Left renal pelvis (tissue), 4 donors: ENCODE measurements at places on chromosomes 2 and 18.

GRCh38 chr2:115573756-115574155, 1131.3 kb downstream of the DPP10 start:
- DNase-seq = no peak

DNA sequence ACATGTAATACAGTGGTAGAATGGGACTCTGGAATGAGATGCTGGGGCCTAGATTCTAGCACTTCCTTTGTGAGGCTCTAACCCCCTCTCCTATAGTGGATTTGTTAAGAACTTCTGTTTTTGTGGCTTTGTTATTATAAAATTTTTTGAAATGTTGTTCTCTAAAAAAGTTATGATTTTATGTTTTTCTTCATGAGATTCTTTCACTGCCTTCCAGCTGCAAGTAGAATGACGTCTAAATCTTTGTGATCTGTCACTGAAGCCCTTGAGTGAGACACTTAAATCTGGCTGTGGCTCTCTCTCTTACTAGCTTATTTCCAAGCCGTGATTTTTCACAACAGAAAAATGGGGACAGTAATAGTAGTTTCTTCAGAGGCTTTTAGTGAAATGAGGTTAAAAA, 1.6 kb downstream of the CASP8 start:
- no peak for DNase-seq

GRCh38 chr2:38148501-38148900, 72.5 kb upstream of the CYP1B1 start:
- no peak for DNase-seq

DNA sequence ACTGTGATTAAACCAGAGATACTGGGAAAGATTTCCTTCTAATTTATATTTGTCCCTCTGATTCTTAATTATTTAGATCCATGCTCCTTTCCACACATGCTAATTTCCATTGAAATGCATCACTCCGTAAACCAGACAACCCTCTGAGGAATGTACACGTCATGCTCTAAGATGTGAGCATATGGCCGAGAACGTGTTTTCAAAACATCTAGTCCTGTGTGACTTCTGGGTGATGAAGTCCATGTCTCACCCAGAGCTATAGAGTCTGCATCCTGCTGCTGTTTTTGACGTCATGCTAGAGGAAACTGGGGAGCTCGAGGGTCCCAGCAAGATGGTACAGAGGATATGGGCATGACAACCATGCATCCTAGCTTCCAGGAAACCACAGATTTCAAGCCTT, 53.6 kb downstream of the CAPN13 start:
- DNase-seq = no peak

DNA sequence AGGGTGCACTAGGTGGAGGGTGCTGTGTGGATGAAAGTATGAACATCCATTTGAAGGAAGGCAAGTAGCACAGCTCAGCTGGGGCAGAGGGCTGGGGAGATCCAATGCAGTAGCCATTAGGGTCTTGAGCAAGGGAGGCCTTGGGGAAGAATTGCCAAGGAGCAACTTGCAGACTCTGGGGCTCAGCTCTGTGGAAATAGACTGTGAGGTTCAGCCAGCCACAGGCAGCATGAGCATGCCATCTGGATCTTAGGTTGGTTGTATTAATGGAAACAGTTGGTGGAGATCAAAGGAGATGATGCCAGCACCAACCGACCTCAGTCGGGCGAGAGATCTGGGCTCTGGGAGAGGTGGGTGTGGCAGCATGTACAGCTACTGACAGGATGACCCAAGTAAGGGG, 5.6 kb downstream of the ZAP70 start:
- no peak for DNase-seq

- no peak for DNase-seq
Measured at GRCh38 chr2:100884145-100884621, 64.2 kb downstream of the NPAS2 start.

DNA sequence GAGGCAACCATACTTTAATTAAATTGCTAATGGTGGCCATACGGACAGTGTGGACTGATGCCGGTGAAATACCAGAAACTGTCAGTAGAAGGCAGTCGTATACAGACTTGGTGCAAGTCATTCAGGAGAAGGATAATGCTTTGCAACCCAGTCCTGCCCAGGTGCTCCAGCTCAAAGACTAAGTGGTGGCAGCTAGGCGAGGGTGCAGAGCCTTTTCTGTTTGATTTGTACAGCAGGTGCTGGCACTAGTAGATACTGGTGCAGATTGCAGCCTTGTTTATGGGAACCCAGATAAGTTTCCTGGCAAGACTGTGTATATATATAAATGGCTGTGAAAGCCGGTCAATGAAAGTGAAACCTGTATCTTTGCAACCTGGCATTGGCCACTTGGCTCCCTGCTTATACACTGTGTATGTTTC, 208.3 kb upstream of the SYT4 start:
- no peak for DNase-seq

- DNase-seq = no peak
Measured at GRCh38 chr2:116696903-116697302, 1117.6 kb upstream of the DDX18 start.

DNA sequence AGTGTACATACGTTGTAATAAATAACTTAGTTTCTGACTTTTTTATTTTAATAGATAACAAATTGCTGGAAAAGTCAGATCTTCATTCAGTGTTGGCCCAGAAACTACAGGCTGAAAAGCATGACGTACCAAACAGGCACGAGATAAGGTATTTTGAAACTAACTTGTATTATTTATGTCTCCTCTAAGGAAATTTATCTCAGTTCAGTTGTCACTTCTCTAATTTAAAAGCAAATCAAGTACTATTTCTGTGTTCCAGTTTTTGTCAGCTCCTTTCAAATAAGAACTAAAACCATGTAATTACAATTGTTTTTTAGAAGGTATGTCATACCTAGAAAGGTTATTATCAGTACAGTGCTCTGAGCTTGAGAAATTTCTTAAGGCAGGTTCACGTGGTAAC, 4.6 kb downstream of the ATG16L1 start:
- DNase-seq = no peak

DNA sequence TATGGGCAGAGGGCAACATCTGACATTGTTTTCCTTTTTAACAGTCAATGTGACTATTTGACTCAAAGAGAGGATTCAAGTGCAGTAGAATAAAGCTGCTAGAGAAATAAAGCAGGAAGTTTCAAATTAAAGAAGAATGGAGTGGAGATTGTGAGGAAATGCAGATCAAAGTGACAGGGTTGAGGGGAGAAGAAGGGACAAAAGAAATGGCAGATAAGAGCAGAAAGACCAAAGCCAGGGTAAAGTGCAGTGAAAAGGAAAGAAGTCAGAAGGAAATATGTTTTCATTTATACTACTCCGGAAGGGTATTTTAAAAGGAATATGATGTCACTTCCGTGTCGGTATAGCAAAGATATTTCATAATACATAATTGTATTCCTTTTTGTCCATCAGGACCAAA, 297.5 kb upstream of the CRIM1 start:
- DNase-seq = no peak

GRCh38 chr2:236366397-236366796, 102.2 kb upstream of the ASB18 start:
- no peak for DNase-seq

DNA sequence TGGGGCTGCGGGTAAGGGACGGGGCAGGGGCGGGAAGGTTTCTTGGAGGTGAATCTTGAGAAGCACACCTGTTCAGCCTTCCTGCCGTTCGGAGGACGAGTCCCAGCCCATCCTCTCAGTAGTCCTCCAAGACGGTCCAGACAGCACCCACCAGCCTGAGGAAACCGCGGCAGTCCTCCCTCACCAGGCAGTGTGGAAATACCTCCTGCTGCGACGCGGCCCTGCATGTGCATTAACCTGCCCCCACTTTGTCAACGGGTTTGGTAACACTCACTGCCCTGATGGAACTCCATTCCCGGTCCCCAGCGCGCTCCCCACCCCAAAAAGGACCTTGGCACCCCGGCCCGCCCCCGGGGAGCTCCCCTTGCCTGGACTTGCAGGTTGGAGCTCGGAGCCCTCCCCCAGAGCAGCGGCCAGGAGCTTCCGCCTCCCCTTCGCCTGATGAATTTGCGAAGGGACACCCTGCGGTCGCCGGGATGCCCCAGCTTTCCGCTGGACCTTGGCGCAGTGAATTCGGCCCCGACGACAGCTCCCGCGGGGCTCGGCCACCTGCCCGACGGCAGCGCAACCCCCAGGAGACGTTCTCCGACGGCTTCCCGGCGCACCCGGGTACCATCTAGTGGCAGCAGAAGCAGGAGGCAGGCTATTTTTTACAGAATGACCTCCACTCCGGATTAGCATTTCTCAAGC, 31.5 kb downstream of the ACVR1C start:
- DNase-seq = no peak

- no peak for DNase-seq
Measured at GRCh38 chr2:21519821-21520220, 396.1 kb downstream of the TDRD15 start.

- DNase-seq = no peak
Measured at GRCh38 chr2:192195548-192196418, 1.1 kb upstream of the TMEFF2 start.

DNA sequence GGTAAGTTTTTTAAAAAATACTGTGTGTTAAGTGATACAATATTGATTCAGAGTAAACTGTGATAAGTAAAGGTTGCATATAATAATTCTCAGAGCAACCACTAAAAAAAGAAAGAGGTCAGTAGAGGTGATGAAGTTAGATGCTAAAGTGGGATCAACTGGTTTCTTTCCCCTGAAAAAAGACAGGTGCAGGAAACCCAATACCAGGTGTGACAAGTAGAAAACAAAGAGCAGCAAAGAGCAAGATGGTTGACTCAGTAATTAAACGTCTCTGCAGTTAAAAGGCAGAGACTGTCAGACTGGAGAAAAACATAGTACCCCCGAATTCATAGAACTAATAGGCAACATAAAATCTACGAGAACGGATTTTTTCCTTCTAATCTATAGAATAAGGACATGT, 128.3 kb downstream of the ATP9B start:
- no peak for DNase-seq

DNA sequence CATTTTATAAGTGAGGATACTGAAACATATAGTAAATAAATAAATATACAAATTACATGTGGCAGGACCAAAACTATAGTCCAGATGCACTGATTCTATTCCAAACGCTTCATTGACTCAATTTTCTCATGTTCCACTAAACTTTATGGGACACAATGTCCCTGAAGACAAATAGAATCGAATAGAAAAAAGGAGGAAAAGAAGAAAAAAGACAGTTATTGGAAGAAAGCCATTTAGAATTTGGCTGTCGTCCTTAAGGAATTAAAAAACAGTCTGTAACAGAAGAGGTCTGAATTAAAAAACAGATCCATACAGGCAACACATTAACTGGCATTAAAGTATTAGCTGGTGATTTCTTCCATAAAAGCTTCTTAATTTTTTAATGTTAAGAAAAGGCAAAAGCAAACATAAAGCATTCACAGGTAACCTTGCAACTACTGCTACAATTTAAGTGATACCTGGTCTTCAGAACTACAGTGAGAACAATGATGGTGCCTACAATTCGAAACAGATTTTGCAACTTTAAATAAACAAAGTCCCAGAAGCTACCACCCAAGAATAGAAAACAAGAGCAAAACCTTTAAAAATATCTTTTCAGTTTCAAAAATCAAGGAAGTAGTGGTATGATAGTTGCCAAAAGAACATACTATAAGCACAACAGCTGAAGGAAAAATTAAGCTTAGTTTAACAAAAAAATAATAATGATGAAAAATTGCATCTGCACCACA, 17.4 kb upstream of the CHAC2 start:
- DNase-seq = no peak

GRCh38 chr2:207119048-207119447, 46.7 kb downstream of the KLF7 start:
- no peak for DNase-seq
